ENCODE measurements at places on chromosomes 16 and 17.

GRCh38 chr17:8794636-8795035, 4.5 kb downstream of the MFSD6L start:
- DNase-seq, result no peak

- DNase-seq, result no peak
Observed at GRCh38 chr17:68831170-68831569, 124.0 kb downstream of the ABCA8 start.

- no peak for DNase-seq
Observed at GRCh38 chr16:69225121-69225520, 38.2 kb downstream of the SNTB2 start.

- no peak for DNase-seq
Observed at GRCh38 chr16:66668777-66669444, 27.6 kb downstream of the CMTM4 start.

- DNase-seq, result no peak
Observed at GRCh38 chr16:54110016-54110981, 176.3 kb downstream of the IRX3 start.

DNA sequence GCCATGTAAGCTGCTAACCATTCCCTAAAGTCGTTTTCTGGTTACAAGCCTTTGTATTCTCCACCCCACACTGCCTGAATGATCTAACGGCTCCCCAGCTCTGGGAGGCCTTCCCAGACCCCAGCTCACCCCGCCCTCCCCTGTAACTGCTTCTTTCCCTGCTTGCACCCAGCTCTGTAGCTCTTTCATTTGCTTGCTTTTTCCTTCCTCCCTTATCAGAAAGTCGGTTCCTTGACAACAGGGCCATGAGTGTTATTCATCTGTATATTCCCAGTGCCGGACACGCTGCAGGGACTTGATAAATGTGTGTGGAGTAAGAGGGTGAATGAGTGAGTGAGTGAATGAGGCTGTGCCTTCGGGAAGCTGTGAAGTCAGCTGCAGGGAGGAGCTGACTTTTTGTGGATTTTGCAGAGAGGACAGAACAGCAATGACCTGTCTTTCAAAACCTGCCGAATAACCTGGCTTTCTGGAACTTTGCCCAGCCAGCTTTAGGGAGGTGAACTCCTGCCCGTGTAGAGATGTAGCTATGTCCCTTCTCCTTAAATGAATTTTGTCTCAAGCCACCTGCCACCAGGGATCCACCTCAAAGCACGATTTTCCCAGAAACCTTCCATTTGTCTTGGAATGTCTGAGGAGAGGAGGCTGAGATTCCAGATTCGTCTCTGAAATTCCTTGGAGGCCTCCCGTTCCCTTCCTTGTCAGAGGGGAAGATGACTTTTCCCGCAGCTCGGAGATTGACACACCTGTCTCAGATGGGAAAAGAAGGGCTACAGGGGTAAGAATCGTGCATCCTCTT, 20.0 kb upstream of the CACNG4 start:
- DNase-seq, result no peak

All from stimulated activated CD8-positive, alpha-beta memory T cell treated with anti-CD3 and anti-CD28 coated beads, Interleukin-15, amount 100 ng/mL, for 48 hours (primary cell).